ENCODE measurements at places on chromosomes 12 and 14.
A peak's percentile ranks its signal among the peaks of the same experiment; 100 is the strongest.

- no peaks in the 10 kb centered on the region for H3K27me3 ChIP-seq
- H3K27ac ChIP-seq: no peak overlapping the region
- DNase-seq: no peak
- H3K4me3 ChIP-seq: no peak overlapping the region
These were observed 32.4 kb downstream of the ABCD2 start for GRCh38 chr12:39587225-39587624.

- H3K27me3 ChIP-seq: peaks cover 7% of the 10 kb centered on the region
- H3K4me3 ChIP-seq: peak overlapping the region; percentile 95
- DNase-seq: peak; percentile 48
- peaks cover 17% of the 10 kb centered on the region for H3K36me3 ChIP-seq
- H3K27ac ChIP-seq: peak overlapping the region; percentile 87
- peaks cover 33% of the 10 kb centered on the region for H3K4me1 ChIP-seq
These were observed 753 bp downstream of the CSRNP2 start for GRCh38 chr12:51082561-51083125.

GRCh38 chr14:58055497-58056010 is 96.5 kb downstream of the ARMH4 start:
- H3K4me1 ChIP-seq: peaks cover 8% of the 10 kb centered on the region
- H3K36me3 ChIP-seq: no peaks in the 10 kb centered on the region
- H3K27me3 ChIP-seq: peaks cover 4% of the 10 kb centered on the region
- DNase-seq: no peak
- no peak overlapping the region for H3K27ac ChIP-seq

GRCh38 chr14:105163040-105163742 is 5.4 kb downstream of the JAG2 start:
- no peak for DNase-seq
- H3K27me3 ChIP-seq: peaks cover 14% of the 10 kb centered on the region

- H3K36me3 ChIP-seq: no peaks in the 10 kb centered on the region
- DNase-seq: no peak
- peaks cover 4% of the 10 kb centered on the region for H3K27me3 ChIP-seq
- H3K27ac ChIP-seq: no peak overlapping the region
These were observed 90.8 kb downstream of the SLC38A1 start for GRCh38 chr12:46177837-46178608.

DNA sequence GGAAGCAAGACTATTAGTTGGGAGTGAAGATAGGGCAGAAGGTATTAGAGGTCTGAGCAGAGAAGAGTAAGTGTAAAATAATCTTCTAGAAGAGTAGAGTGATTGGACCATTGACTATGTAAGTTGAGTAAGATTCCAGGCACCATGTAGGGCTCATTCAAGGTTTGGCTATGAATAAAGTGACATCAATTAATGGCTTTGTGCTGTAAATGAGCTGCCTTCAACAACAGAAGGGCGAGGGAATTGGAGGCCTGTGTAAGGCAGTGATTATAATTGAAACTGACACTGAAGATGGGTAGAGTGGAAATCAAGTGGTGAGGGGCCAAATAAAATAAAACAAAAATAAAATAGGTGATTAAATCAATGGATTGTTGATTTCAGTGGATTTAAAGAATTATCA is 26.4 kb downstream of the PTPRQ start:
- H3K36me3 ChIP-seq: no peaks in the 10 kb centered on the region
- no peak overlapping the region for H3K27ac ChIP-seq
- H3K27me3 ChIP-seq: no peaks in the 10 kb centered on the region
- no peak for DNase-seq
- H3K4me1 ChIP-seq: peaks cover 32% of the 10 kb centered on the region
- H3K4me3 ChIP-seq: no peak overlapping the region

GRCh38 chr14:88488081-88488480 is 66.7 kb downstream of the PTPN21 start:
- no peak for DNase-seq
- no peaks in the 10 kb centered on the region for H3K27me3 ChIP-seq
- no peaks in the 10 kb centered on the region for H3K4me1 ChIP-seq
- H3K27ac ChIP-seq: no peak overlapping the region
- peaks cover 4% of the 10 kb centered on the region for H3K36me3 ChIP-seq
- no peak overlapping the region for H3K4me3 ChIP-seq

- no peaks in the 10 kb centered on the region for H3K4me1 ChIP-seq
- no peak overlapping the region for H3K4me3 ChIP-seq
- no peak for DNase-seq
These were observed 151.1 kb downstream of the KIF26A start for GRCh38 chr14:104289507-104289906.
